ENCODE measurements at places on chromosomes 3 and 15.

- no peak overlapping the region for H3K4me3 ChIP-seq
- no peak overlapping the region for H3K27ac ChIP-seq
- H3K27me3 ChIP-seq, result no peaks in the 10 kb centered on the region
Observed at GRCh38 chr3:45212095-45212468, 14.0 kb downstream of the TMEM158 start.

GRCh38 chr3:160130950-160131349 lies 94.3 kb upstream of the C3orf80 start:
- H3K4me3 ChIP-seq, result no peak overlapping the region
- H3K4me1 ChIP-seq, result no peaks in the 10 kb centered on the region
- no peak overlapping the region for H3K27ac ChIP-seq
- no peaks in the 10 kb centered on the region for H3K36me3 ChIP-seq

- H3K27ac ChIP-seq, result no peak overlapping the region
- no peaks in the 10 kb centered on the region for H3K36me3 ChIP-seq
- no peak for DNase-seq
- no peaks in the 10 kb centered on the region for H3K4me1 ChIP-seq
- H3K27me3 ChIP-seq, result no peaks in the 10 kb centered on the region
Observed at GRCh38 chr3:152127058-152127457, 141.7 kb upstream of the MBNL1 start.

GRCh38 chr15:66144978-66145725 lies 108.4 kb downstream of the MEGF11 start:
- H3K4me3 ChIP-seq, result no peak overlapping the region
- no peaks in the 10 kb centered on the region for H3K4me1 ChIP-seq
- H3K36me3 ChIP-seq, result no peaks in the 10 kb centered on the region
- no peak overlapping the region for H3K27ac ChIP-seq
- H3K27me3 ChIP-seq, result peaks cover 5% of the 10 kb centered on the region

- no peak for DNase-seq
- peaks cover 5% of the 10 kb centered on the region for H3K4me1 ChIP-seq
- no peak overlapping the region for H3K4me3 ChIP-seq
- H3K36me3 ChIP-seq, result no peaks in the 10 kb centered on the region
- no peaks in the 10 kb centered on the region for H3K27me3 ChIP-seq
Observed at GRCh38 chr3:112109322-112109721, 23.1 kb downstream of the C3orf52 start.

- H3K27ac ChIP-seq, result peak overlapping the region; percentile 77
- H3K4me3 ChIP-seq, result peak overlapping the region; percentile 69
- peak; percentile 44 for DNase-seq
- peaks cover 8% of the 10 kb centered on the region for H3K27me3 ChIP-seq
- peaks cover 8% of the 10 kb centered on the region for H3K4me1 ChIP-seq
- H3K36me3 ChIP-seq, result no peaks in the 10 kb centered on the region
Observed at GRCh38 chr15:47718497-47719437, 1.5 kb downstream of the SEMA6D start.
